Aorta (tissue), 5 donors: ENCODE measurements at places on chromosomes 11 and 22. TPM values are rescaled to one million over a fixed set of nuclear protein-coding genes. Genes with fewer than 3 reads are reported as not detected.

GRCh38 chr11:35376613-35377012 lies 42.7 kb downstream of the SLC1A2 start:
- DNase-seq: no peak

DNA sequence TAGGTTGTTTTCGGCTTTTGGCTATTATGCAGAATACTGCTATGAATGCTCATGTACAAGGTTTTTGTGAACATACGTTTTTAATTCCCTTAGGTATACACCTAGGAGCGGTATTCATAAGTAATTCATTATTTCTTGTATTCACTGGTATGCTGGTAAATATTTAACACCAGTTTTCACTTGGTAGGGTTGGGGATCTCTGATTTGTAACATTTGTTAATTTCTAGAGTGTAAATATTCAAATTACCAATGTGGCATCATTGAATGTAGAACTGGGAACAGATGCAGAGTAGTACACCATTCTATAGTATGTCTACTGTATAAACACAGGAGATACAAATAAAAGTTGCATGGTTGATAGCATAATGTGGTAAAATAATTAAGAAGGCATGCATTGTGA lies 16.3 kb downstream of the GVQW3 start:
- DNase-seq: no peak

DNA sequence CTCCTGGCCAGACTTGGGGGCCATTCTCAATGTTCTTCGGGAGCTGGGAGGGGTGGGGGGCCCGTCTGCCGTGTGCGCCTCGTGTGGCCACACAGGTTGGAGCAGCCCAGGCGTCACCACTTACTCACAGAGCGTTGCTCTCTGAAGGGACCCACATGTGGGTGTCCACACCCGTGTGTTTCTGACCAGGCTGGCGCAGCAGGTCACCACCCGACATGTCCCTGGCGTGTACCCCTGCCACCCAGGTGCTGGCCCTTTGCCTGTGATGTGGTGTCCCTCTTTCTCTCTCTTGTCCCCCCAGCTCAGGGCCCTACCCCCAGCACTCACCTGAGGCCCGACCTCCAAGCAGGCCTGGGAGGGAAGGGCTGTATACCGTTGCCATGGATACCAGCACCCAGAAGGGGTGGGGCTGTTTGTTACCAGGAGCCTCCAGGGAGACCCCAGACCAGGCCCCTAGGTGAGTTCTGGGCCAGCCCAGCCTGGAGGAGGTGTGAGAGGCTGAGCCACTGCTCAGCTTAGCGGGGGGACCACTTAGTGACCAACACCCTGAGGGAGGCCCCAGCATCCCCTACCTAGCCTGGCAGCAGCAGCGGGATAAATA lies 1.4 kb downstream of the LMNTD2 start:
- no peak for DNase-seq

DNA sequence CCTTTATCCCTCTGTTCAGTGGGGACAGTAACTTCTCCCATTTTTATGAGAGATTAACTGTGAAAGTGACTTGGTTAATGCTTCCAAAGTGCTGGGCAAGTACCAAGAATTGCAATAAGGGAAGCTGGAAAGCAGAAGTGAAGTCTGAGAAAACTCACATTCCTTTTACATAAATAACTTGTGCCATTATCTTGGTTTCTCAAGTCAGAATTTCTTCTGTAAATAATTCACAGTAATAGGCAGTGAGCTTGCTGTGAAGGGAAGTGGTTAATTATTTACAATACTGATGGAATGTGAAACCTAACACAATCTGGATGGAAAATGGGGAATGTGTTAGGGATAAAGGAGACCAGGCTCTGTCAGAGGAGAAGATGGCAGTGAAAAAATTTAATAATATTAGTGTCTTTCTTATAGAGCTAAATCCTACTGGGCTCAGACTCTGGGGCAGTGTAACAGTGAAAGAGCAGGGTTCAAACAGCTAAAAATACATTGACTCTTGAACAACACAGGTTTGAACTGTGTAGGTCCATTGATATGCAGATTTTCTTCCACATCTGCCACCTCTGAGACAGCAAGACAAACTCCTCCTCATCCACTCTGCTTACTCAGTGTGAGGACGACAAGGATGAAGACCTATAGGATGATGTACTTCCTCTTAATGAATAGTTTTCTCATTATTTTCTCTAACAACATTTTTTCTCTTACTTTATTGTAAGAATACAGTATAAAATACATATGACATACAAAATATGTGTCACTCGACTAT lies 251.5 kb upstream of the ISX start:
- DNase-seq: no peak

DNA sequence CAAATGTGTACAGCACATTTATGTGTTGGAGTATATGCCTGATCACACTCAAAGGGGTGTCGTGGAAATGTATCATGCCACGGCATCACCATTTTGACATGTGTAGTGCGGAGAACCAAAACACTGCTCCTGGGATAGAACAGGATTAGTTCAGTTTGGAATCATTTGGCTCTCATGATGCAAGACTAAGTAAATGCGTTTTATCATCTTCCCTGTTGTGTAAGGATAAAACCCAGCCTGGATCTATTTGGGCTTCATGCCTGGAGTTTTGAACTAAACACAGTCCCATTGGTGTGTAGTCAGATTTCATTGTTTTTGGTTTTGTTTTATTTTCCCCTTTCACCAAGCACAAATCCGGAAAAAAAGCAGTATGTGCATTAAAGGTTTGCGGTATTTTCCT lies 574.3 kb downstream of the NTM start:
- DNase-seq: no peak

GRCh38 chr22:32882774-32883530 lies 81.4 kb downstream of the TIMP3 start:
- no peak for DNase-seq

DNA sequence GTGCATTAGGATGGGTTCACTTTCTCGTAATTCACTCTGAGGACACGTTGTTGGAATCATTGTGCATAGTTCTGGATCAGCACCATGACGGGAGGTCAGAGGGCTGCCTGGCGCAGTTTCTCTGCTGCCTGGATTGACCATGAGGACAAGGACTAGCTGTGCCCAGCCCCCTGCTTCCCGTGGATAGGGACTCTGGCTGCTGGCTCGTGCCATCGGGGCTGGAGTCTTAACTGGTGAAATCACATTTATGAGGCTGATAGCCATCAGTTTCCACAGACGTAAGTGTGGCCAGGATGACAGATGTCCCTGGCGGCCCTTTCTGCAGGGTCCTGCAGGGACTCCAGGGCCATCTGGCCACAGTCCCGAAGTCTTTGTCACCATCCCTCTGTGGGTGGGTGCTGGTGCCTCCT lies 24.1 kb upstream of the GRAMD4 start:
- DNase-seq: no peak

- no peak for DNase-seq
Observed at GRCh38 chr22:32617903-32618302, 143.3 kb downstream of the FBXO7 start.

- no peak for DNase-seq
Observed at GRCh38 chr22:31248965-31249958, 37.2 kb downstream of the LIMK2 start.

DNA sequence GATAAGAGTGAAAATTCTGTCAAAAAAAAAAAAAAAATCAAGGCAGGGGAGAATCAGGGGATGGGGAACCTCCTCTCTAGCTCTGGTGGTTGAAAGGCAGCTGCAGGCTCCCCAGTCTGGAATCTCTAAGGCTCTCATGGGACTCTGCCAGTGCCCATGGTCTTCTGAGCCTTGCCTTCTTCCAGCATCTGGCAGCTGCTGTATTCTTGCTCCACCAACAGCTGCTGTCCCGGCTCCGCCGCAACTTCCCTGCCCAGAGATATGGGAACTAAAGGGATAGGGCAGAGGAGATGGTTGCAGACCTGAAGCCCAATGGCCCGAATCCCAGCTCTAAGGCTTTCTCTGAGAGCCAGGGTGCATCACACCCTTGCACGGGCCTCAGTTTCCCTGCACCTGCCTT lies 49.5 kb upstream of the PHF21B start:
- no peak for DNase-seq

- peak; percentile 90 for DNase-seq
Observed at GRCh38 chr11:6249770-6250555, 9.7 kb upstream of the CCKBR start.

DNA sequence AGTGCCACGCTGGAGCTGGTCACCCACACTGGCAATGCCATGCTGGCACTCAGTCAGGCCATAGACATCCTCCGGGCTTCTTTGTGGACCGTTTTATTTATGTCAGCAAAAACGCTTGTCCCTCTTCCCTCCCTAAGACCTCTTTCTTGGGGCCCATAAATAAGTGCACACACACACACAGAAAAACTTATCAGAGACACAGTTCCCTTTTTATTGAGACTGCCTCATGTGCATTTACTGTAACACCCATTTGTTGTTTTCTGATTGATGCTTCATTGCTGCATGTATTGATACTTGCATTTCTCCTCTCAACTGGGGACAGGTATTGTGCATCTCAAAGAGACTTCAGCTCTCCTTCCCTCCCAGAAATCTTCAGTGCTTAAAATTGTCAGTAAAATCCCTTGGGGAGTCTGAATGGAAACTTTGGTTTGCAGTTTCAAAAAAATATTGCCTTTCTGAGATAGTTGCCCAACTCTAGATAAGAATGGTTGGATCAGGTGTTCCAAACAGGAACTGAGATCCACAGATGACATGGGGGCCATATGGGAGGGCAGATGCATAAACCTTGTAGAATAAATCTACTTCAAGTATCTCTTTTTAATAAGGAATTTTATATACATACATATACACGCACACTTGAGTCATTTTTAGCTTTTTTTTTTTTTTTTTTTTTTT lies 50.9 kb downstream of the PPP2R1B start:
- no peak for DNase-seq

DNA sequence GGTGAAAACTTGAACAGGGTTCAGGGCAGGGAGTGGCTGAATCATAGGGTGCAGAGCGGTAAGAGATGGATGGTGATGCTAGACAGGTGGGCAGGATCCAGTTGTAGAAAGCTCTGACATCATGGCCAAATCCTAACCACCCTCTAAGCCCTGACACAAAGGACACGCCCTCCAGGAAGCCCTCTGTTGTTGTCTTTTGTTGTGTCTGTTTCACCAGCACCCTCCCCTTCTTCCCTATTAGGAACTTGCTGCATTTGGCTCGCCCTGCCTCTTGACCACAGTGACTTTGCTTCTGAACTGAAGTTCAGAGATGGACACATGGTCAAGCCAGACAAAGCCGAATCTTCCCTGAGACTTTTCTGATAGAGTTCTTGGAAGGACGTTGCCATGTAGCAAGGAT lies 14.2 kb upstream of the APOL6 start:
- DNase-seq: no peak

DNA sequence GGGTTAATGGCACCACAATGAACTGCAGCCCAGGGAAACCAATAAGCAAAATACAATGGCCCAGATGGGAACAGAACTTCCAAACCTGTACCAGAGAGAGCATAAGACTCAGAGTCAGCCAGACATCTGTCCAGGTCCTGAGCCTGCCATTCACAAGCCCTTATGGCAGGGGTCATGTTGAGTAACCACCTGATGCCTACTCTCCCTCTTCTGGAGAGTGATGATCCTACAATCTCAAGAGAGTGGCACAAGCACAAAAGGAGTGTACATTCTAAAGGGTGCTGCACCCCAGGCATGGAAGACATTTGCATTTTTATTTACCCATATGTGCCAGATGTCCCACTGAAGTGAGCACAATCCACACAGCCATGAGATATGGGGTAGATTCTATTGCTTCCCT lies 10.6 kb downstream of the TENM4 start:
- no peak for DNase-seq

DNA sequence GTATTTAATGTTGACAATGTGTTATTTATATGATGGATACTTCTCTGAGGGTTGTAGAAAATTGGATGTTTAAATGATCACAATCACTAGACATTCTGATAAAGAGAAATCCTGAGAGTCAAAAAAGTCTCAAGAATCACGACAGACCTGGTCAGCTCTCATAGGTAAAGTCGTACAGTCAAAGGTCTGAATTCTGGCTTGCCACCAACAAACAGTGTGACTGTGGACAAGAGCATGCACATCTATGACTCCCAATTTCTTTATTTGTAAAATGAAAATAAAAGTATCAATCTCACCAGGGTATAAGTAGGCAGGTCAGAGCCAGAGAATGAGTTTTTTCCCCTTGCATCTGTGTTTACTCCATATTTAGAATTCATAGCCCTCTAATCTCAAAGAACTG lies 556.7 kb downstream of the FAM181B start:
- DNase-seq: no peak

DNA sequence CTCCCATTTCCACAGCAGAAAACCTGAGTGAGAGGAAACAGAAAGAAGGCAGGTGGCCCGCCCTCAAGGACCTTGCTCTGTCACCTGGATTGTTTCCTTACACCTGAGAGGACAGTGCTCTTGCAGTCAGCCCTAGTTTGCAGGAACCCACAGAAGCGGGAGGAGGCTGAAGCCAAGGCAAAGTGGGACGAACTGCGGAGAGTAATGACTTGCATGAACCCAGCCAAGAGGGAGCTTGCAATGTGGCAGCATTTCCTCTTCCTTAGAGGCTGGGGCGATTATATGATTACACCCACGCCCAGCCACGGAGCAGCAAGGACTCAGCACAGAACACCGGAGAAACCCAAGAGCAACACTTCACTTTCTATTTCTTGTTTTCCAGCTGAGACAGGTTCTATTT lies 102.6 kb downstream of the SPON1 start:
- no peak for DNase-seq

DNA sequence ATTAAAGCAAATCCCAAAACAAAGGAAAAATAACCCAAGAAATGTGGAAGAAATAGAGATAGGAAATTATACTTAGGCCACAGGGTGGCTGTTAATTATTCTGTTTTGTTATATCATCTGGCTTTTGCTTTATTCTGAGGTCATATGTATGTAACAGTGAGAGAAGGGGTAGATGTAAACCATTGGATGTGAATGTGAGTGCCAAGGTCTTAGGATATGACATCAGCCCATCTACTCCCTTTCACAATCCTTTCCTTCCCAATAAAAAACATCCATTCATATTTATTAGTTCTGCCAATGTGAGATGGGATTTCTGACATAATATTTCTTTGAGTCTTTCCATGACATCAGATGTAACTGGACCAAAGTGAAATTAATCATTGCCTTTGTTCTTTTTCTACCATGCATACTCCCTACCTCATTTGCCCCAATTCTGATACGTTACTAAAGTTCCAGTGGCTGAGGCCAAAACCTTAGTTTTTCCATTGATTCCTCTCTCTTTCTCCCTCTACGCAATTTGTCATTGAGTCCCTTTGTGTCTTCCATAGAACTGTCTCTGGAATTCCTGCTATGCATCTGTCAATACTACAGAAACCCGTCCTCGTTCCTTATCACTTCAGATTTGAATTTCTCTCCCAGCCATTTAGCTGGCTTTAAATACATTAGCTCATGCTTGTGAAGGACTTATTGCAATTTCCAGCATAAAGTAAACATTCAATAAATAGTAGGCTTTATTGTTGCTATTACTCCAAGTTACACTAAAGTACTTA lies 170.3 kb downstream of the ARHGAP42 start:
- DNase-seq: no peak

GRCh38 chr11:70241709-70242108 lies 28.8 kb upstream of the PPFIA1 start:
- DNase-seq: no peak

GRCh38 chr11:71489311-71490043 lies 36.5 kb downstream of the NADSYN1 start:
- no peak for DNase-seq

The PPFIA1 gene
- 74.7 TPM for total RNA-seq

The C22orf31 gene
- total RNA-seq: not detected

The PTPN5 gene
- total RNA-seq: 2.1 TPM

The GLYAT gene
- not detected for total RNA-seq

The CRYAB gene
- 2,347 TPM for total RNA-seq

The MMP7 gene
- total RNA-seq: 0.42 TPM

The SCN4B gene
- total RNA-seq: 2.2 TPM

The A4GALT gene
- total RNA-seq: 62.1 TPM

The KRTAP5-7 gene
- 0.39 TPM for total RNA-seq

The CYP2D6 gene
- total RNA-seq: 1.0 TPM

The MTMR3 gene
- total RNA-seq: 52.7 TPM

The P2RY6 gene
- total RNA-seq: 6.1 TPM

The ETS1 gene
- 125 TPM for total RNA-seq

The SEC14L2 gene
- 11.8 TPM for total RNA-seq
